Small intestine (tissue), 16 donors: ENCODE measurements at places on chromosomes 16 and 17.

DNA sequence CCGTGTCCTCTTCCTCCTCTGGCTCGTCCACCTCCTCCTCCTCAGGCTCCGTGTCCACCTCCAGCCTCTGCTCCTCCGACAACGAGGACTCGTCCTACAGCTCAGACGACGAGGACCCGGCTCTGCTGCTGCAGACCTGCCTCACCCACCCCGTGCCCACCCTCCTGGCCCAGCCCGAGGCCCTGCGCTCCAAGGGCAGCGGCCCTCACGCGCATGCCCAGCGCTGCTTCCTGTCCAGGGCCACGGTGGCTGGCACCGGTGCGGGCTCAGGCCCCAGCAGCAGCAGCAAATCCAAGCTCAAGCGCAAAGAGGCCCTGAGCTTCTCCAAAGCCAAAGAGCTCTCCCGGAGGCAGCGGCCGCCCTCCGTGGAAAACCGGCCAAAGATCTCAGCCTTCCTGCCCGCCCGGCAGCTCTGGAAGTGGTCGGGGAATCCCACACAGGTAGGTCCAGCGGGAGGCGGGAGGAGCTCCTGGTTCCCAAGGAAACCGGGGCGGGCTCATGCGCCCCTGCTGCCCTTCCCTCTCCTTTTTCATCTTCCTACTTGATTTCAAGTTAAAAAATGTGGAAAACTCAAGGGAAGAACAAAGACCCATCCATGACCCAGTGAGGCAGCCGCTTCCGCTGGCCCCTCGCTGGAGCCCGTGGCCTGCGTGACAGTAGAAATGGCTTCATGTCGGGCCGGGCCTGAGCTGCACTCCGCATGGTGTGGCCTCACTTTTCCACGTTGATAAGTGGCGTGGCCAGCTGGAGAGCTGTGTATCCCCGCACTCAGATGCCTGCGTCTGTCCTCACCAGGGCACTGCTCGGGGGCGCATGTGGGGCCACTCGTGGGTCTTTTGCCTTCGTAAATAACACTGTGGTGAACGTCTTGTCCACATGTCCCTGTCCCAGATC lies 50.7 kb downstream of the ACTG1 start:
- no peak overlapping the region for H3K4me3 ChIP-seq
- H3K4me1 ChIP-seq: no peaks in the 10 kb centered on the region
- no peak overlapping the region for H3K27ac ChIP-seq
- no peak for DNase-seq

- no peaks in the 10 kb centered on the region for H3K27me3 ChIP-seq
- H3K27ac ChIP-seq: no peak overlapping the region
- H3K4me1 ChIP-seq: no peaks in the 10 kb centered on the region
- no peak for DNase-seq
- no peak overlapping the region for H3K4me3 ChIP-seq
Measured at GRCh38 chr16:8098947-8099512, 491.3 kb downstream of the TMEM114 start.

GRCh38 chr16:8936421-8936820 lies 27.3 kb downstream of the USP7 start:
- DNase-seq: peak; percentile 57
- no peaks in the 10 kb centered on the region for H3K36me3 ChIP-seq
- no peak overlapping the region for H3K27ac ChIP-seq
- no peaks in the 10 kb centered on the region for H3K27me3 ChIP-seq

DNA sequence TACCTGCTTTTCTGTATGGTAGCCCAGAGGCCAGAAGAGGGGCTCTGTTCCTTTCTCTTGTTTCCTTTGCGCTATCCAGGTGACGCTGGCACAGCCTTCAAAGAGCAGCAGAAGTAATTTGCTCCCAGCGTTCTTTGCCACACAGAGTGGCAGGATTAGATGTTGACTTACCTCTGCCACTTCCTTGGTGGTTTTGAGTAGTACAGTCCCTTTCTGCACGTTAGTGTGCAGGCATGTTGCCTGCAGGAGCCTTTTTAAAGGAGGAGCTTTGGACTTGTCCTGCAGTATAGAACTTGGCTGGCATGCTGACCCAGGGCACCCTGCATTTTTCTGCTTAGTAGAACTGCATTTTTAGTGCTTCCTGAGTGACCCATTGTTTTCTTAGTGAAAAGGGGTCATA lies at the start of gene ABCC11:
Gene ABCC11, minus strand, starts transcription at position 229 of the 400 bp plus-strand sequence. CDS start 15,618 bp downstream, outside the sequence.
- H3K4me3 ChIP-seq: no peak within 1 kb of the TSS
- H3K27me3 ChIP-seq: no peaks in the 10 kb centered on the region
- peaks cover 7% of the 10 kb centered on the region for H3K4me1 ChIP-seq
- no peak for DNase-seq

DNA sequence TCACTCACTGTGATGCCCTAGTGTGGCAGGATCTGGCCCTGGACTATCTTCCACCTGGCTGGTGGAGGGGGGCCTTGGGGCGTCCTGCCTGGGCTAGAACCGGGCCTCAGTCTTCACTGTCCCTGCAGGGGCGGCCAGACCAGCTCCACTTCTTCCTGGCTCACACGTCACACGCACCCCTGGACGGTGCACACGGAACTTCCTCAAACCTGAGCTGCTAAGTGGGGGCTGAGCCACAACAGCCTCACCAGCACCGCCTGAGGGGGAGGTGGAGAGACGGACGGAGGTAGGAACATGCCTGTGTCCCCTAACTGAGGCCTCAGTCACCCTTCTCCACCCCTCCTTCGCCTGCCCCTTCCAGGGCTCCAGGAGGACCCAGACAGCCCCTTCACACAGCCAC lies 36.6 kb downstream of the TIMM22 start:
- H3K4me3 ChIP-seq: no peak overlapping the region
- H3K36me3 ChIP-seq: peaks cover 4% of the 10 kb centered on the region
- no peak for DNase-seq
- H3K4me1 ChIP-seq: no peaks in the 10 kb centered on the region
- H3K27ac ChIP-seq: no peak overlapping the region
